Activated naive CD8-positive, alpha-beta T cell treated with anti-CD3 and anti-CD28 coated beads, Interleukin-2, amount 50 U/mL, for 16 hours (primary cell): ENCODE measurements at places on chromosomes 7 and 10.

GRCh38 chr10:113084031-113084430, 134.0 kb downstream of the TCF7L2 start:
- no peak for DNase-seq

DNA sequence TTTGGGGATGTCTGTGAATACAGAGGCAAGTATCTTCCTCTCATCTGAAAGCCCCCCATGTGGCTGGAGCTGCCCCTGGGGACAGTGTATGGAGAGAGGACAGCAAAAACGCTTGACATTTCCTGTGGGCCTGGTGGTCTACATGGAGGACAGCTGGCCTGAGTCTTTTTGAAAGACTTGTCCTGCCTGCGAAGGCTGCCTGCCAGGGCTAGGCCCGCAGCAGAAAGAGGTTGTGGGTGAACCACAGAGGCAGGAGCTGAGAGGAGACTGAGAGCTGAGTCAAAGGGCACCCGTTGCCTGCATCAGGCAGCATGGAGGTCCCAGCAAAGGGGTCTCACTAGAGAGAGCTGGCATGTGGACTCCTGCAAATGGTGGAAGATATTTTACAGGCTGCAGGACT, 66.4 kb downstream of the KAT6B start:
- DNase-seq = no peak

DNA sequence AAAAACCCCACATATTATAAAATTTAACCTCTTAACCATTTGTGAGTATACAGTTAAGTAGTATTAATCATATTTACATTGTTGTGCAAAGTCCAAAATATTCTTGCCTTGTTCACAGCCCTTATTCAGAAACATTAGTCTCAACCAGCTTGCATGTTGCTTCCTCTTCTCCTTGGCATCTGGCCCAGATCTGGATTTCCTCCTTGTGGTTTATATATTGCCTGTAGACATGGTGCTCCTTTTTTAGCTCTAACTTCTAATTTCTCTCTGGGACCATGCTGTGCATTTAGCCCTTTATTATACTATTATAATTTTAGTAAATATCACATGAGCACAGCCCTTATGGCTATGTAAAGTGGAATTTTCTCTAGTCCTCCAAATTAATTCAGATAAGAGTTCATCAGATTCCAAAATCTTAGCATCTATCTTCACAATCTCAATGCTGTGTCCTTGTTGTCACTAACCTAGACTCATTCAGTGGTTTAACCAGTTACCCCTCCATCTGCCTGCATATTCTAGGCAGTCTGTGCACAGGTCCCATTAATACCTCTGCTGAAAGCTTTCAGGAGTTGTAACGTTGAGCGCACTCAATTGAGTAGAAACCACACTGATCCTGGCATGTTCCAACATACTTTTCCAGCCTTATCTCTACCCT, 7.9 kb downstream of the CPED1 start:
- no peak for DNase-seq

DNA sequence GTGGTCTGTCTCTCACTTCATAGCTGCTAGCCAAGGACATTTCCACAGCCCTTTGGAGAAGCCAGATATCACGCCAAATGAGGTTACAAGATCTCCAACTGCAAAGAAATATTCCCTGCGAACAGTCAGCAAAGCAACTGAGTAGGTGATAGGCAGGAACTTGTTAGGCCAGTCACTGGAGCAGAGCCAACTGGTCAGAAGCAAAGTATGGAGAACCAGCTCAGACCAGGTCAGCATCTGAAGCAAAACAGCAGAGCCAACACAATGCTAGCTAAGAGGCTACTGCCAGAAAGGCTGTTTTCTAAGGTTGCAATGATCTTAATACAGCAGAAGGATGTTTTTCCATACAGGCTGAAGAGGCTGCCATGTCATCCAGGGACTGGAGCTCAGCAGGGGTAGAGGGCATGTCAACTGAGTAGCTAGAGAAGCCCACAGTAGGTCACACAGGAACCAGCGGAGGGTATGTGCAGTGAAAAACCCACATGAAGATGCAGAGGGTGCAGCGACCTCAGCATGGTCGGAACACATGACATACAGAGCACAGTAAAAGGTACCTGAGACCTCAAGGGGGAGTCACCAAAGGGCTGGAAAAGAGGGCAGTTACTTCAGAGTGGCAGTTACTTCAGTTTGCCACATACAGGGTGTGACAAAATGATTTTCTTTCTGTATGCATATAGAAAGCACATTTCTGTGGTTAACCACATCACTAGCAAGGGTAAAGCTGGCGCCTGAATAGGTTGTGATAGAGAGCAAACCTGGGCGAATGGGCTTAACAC, 8.9 kb downstream of the SEC31B start:
- DNase-seq = peak; percentile 37

DNA sequence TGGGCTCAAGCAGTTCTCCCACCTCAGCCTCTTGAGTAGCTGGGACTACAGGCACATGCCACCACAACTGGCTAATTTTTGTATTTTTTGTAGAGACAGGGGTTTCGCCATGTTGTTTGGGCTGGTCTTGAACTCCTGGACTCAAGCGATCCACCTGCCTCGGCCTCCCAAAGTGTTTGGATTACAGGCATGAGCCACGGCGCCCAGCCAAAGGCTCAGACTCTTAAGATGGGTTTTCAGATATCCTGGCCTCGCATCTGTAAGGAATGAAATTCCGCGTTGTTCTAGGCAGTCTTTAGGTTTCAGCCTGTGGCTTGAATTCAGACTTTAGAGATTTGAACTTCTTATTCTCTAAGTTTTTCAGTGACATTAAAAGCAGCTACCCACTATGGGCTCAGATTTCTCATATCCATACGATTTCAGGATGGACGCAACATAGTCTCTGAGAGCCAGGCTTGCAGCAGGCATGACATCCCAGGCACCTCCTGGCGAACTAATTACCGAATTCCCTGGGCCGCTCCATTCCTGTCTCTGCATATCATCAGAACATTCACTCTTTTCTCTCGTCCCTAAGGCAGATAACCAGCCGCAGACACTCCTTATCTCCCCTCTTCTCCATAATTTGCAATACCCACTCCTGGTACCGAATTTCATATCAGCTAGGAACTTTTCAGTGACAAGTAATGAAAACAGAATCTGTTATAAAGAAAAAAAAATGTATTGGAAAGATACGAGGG, 29.7 kb downstream of the IL15RA start:
- no peak for DNase-seq

GRCh38 chr7:2273866-2274265, 31.8 kb downstream of the NUDT1 start:
- no peak for DNase-seq

DNA sequence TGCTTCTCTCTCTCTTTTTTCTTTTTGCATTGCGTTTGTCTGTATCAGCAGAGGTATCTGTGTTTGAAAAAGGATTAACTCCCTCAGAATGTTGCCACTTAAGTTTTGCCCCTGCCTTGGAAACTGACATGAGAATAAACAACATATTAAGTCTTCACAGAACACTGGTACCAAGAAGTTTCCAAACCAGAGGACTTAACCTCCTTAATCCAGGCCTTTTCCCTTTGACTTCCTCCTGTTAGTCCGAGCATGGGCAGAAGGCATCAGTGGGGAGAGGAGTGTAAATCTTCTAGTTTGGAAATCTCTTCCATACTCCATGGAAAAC, 681.4 kb downstream of the LRMDA start:
- DNase-seq = no peak

DNA sequence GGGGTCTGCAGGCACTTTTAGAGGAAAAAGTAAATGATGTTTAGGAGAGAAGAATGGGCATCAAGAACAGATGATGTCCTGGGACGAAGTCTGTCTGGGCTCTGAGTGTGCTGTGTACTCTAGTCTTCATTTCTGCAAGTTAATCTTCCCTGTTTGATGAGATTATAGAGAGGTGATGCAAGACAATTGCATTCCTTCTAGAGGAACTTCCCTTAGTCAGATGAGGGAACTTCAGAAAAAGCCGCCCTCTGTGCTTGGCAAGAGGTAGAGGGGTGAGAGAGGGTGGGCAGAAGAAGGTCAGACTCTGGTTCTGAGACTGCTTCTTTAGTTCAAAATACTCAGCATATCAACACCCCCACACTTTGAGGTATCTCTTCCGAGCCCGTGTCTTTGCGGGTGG, 797.9 kb downstream of the LRMDA start:
- no peak for DNase-seq

DNA sequence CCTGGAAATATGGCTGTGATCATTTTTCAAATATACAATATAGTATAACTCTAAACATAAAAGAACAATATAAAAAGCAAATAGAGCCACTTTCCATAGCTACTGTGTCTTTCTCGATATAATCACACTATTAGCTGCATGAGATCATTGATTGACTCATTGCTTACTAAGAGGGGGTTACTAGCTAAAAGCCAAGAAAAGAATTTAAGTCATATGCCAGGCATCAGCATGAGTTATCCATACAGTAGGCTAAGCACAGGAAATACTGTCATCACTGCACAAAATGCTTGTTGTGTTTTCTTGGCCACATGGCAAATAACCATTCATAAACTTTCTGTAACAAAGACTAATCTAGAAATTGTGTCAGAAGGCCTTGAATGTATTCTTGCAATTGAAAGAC, 18.8 kb upstream of the ABCB5 start:
- DNase-seq = no peak

GRCh38 chr7:107700570-107700969, 39.9 kb downstream of the SLC26A4 start:
- no peak for DNase-seq

DNA sequence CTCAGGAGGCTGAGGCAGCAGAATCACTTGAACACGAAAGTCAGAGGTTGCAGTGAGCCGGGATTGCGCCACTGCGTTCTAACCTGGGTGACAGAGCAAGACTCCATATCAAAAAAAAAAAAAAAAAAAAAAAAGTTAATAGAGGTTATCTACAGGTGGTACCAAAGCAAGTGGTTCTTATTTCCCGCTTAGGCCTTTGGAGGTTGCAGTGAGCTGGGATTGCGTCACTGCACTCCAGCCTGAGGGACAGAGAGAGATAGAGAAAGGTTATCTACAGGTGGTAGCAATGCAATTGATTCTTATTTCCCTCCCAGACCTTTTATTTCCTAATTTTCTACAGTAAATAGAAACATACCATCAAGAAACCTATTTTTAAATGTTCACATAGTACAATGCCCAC, 98.2 kb downstream of the DLG5 start:
- no peak for DNase-seq

DNA sequence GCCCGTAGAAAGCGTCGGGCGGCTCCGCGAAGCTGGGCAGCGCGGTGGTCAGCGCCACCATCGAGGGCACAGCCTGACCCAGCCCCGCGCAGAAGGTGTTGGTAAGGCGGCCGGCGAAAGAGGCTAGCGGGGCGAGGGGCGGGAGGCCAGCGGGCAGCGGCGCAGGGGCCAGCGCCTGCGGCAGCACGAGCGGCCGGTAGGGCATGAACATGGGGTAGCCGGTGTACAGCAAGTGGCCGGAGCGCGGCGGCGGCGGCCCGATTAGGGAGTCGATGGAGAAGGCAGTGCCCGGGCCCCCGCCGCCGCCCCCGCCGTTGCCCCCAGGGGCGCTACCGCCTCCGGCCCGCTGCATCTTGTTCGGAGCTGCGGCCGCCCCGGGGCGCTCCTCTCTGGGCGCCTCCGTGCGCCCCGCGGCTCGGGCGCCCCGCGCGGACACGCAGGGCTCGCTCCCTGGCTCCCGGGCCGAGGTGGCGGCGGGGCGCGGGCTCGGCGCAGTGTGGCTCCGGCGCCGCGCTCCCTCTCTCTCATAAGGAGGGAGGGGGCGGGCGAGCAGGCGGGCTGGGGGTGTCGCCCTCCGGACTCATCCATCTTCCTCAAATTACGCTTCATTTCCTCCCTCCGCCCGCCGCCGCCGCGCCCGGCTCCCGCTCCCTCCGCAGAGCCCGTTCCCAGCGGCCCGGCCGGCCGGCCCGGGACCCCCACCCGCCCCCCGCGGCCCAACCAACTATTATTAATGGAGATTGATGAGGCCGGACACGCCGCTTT, at the start of gene GBX1:
Gene GBX1, minus strand, starts transcription at position 498 of the 765 bp plus-strand sequence. Its CDS starts 146 bp downstream, at position 352.
- no peak for DNase-seq

DNA sequence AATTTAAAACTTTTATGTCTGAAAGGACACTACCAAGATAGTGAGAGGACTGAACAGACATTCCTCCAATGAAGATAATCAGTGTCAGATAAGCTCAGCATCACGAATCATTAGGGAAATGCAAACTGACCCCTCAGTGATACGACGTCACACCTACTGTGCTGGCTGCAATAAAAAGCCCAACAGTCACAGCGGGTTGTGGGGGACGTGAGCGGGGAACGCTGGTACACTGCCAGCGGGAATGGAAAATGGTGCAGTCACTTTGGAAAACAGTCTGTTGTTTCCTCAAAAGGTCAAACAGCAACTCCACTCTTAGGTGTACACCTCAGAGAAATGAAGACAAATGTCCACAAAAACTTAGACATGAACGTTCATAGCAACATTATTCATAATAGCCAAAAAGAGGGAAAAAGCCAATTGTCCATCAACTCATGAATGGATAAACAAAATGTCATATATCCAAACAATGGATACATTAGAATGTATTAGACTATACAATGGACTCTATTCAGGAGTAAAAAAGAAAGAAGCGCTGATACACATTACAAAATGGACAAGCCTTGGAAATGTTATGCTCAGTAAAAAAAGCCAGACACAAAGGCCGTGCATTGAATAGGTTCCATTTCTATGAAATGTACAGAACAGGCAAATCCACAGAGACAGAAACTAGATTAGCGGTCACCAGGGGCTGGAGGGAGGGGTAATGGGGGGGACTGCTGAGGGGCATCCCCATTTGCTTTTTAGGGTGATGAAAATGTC, 2.4 kb upstream of the ECHS1 start:
- no peak for DNase-seq

- DNase-seq = no peak
These were observed 11.1 kb downstream of the SLC35G1 start for GRCh38 chr10:93904901-93905300.

DNA sequence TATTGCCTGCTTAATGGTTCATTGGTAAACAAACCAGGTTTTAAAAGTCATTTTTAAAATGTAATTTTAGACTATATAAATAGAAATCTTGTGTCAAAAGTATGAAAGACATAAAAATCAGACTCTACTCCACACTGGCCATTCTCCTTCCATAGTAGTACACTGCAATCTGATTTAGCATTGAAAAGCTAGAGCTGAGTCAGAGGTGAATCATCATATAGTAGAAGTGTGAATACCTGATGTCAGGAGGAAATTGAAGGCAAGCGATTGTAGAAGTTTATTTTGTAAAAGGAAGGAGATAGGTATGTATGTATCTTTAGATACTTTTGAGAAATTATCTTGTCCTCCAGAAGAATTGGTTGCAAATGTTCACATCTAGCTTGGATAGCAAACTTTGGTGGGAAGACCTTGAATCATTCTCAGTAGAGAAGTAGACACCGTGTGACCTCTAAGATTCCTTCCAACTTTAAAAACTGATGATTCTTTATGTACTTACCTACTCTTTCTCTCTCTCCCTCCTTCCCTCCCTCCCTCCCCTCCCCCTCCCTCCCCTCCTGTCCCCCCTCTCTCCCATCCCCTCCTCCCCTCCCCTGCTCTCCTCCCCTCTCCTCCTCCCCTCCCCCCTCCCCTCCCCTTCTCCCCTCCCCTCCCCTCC, 88.1 kb downstream of the BTAF1 start:
- no peak for DNase-seq

GRCh38 chr10:128680116-128680515, 553.9 kb upstream of the MKI67 start:
- DNase-seq = no peak

- no peak for DNase-seq
These were observed 54.2 kb upstream of the GDF10 start for GRCh38 chr10:47245731-47246350.

- DNase-seq = no peak
These were observed 23.8 kb downstream of the RAMP3 start for GRCh38 chr7:45181286-45181960.

GRCh38 chr7:152158801-152159587, 133.5 kb downstream of the GALNT11 start:
- DNase-seq = no peak
